Right cardiac atrium (tissue), 5 donors: ENCODE measurements at places on chromosomes 2 and 18. TPM values are rescaled to one million over a fixed set of nuclear protein-coding genes. Genes with fewer than 3 reads are reported as not detected.

The CERKL gene
- not detected for total RNA-seq

The LDLRAD4 gene
- total RNA-seq, result 68.1 TPM

The SP9 gene
- total RNA-seq, result not detected

The ATP8B1 gene
- 11.5 TPM for total RNA-seq

The TLX2 gene
- not detected for total RNA-seq

The PRSS56 gene
- total RNA-seq, result 0.11 TPM

The ANKRD30B gene
- total RNA-seq, result not detected

The DCDC2C gene
- total RNA-seq, result not detected

The NOSTRIN gene
- 33.2 TPM for total RNA-seq

The CNTNAP5 gene
- not detected for total RNA-seq

The SMC6 gene
- 13.6 TPM for total RNA-seq

The PLB1 gene
- 2.1 TPM for total RNA-seq

GRCh38 chr2:159987181-159987580, 75.2 kb downstream of the PLA2R1 start:
- no peak for DNase-seq

DNA sequence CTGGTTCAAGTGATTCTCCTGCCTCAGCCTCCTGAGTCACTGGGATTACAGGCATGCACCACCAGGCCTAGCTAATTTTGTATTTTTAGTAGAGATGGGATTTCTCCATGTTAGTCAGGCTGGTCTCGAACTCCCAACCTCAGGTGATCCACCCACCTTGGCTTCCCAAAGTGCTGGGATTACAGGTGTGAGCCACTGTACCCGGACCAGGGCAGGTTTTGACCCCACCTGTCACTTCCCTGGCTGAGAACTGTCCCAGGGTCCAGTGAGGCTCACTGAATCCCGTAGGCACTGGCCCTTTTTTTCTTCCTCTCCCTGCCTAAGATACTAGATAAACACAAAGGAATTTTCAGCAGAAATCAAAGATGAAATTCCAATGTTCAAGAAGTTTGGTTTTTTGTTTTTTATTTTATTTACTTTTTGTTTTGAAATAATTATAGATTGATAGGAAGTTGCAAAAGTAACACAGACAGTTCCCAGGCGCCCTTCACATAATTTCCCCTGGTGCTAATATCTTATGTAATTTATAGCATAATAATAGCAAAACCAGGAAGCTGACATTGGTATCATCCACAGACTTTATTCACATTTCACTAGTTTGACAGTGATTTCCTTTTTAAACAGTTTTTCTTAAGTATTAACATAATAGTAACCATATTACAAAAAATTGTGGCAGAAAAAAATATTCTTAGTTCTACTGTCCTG, 52.4 kb upstream of the B3GNT7 start:
- DNase-seq, result no peak

GRCh38 chr2:178700922-178701342, 106.3 kb downstream of the TTN start:
- no peak for DNase-seq

GRCh38 chr2:133674066-133674432, 105.8 kb upstream of the NCKAP5 start:
- DNase-seq, result no peak

DNA sequence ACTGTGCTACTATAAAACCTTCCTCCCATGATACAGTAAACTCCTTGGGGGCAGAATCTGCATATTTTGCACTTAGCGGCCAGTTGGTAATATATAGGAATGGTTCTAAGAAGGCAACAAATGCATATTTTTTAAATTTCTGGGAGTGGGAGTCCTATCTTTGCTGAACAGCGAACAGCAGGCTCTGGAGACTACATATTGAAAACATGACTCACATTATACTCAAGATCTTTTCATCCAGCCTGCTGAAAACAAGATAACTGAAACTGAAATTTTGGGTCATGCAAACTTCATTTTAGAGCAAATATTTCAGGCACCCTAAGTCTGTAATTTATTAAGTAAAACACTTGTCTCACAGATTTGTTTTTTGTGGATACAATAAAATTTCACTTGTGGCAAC, 122.2 kb downstream of the SATB2 start:
- DNase-seq, result no peak

GRCh38 chr2:60958800-60959199, 58.7 kb upstream of the PEX13 start:
- DNase-seq, result no peak

GRCh38 chr2:169765523-169765922, 31.9 kb downstream of the KLHL23 start:
- no peak for DNase-seq

GRCh38 chr18:44744161-44745121, 63.8 kb downstream of the SETBP1 start:
- peak; percentile 28 for DNase-seq

GRCh38 chr2:197248623-197249022, 62.0 kb downstream of the ANKRD44 start:
- no peak for DNase-seq

DNA sequence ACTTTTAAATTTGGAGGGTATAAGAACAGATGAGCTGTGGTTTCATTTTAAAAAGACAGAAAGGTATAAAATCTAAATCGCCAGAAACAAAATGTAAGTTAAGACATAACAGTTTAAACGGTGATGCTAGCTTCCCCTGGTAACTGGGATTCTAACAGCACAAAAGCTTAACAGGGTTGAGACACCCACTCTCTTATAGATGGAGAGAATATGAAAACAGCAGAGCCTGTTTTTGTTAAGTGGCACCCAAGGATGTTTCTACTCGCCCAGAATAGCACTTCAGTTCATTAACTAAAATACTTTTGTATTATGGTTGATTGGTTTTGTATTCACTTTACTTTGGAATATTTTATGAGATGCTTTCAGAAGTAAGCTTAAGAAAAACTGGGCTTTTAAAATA, 151.9 kb upstream of the RND3 start:
- DNase-seq, result no peak

DNA sequence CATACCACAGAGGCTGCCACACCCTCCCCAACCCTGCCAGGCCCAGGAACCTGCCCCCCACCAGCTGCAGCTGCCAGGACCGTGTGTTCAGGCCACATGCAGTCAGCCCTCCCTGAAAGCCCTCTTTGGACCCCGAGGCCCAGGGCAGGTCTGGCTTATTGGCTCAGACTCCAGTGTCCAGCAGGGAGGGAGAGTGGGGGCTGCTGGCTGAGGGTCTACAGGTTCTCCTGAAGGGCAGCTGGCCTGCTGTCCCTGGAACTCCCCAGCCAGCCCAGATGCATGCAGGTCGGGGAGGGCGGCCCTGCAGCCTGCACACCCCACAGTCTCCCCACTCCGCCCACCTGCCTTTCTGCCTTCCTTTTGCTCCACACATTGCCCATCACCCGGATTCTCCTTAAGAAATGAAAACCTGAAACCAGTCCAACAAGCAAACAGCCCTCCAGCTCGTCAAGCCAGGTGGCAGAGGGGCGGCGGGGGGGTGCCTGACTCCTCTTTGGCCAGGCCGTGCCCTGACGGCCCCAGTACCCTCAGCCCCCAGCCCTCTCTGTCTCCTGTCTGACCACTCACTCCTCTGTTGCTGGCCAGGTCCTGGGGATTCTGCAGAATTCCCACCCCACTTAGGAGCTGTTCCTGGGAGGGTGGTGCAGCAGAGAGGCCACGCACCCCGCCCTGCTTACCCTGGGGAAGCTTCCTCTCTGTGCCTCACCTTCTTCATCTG, 18.0 kb downstream of the GPR35 start:
- no peak for DNase-seq

DNA sequence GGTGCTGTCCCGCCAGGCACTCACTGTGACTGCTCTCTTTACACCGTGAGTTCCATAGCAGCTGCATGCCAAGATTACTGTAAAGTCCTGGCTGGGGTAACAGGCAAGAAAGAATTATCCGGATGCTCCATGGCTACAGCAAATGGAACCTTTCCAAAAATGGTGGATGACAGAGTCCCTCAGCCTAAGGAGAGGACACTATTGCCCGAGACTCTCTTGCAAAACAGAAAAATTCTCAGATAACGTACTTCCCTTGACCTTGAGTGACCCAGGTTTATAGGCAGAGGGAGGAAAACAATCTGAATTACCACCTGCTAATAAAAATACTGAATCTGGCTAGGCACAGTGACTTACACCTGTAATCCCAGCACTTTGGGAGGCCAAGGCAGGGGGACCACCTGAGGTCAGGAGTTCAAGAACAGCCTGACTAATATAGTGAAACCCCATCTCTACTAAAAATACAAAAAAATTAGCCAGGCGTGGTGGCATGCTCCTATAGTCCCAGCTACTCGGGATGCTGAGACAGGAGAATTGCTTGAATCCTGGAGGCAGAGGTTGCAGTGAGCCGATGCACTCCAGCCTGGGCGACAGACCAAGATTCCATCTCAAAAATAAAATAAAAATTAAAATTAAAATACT, 4.5 kb downstream of the CYS1 start:
- no peak for DNase-seq

- peak; percentile 66 for DNase-seq
Measured at GRCh38 chr2:68251855-68252399, 405 bp downstream of the PPP3R1 start.

DNA sequence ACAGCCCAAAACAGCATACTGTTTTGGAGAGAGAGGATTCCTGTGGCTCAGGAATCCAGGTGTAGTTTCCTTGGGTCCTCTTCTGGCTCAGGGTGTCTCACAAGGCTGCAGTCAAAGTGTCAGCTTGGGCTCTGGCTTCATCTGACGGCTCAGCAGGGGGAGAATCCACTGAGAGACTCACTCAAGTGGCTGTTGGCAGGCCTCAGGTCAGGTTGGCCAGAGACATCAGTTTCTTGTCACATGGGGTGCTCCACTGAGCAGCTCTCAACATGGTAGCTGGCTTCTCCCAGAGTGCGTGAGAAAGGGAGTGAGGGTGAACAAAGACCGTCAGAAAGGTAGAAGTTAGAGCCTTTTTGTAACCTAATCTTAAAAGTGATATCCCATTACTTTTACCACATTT, 168.4 kb downstream of the SOCS6 start:
- DNase-seq, result no peak

DNA sequence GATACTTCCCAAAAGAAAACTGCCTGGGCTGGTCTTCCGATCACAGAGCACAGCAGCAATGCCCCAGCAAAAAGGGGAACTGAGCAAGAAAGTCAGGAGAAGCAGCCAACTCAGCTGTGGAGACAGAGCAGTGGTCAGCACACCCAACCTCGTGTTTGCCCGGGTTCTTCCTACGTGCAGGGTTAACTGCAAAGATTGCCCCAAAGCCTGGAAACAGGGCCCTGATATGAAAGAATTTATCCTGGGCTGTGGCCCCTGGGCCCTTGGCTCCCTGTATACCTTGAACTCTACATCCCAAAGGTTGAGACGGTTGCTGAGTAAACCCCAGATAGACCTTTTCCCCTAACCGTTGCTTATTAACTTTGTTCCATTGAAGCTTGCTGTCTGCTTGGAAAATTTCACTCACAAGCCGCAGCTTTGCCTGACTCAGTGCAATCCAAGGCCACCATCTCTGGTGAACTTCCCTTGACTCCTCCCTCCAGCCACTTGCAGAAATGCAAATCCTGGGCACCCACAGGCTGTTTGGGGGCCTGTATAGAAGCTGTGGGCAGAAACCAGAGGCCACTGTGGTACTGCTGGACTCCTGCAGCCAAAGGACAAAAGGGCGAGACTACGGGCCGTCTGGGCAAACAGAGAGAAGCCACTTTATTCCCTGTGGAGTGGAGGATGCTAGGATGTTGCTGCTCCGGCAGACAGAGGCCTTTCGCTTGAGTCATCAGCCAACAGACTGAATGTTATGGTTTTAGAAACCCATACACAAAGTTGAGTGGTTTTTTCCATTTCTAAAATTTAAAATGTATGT, 18.2 kb downstream of the NRP2 start:
- no peak for DNase-seq

GRCh38 chr18:11817229-11817628, 34.0 kb upstream of the CHMP1B start:
- DNase-seq, result no peak

- DNase-seq, result no peak
Measured at GRCh38 chr2:205288686-205289085, 393.6 kb upstream of the NRP2 start.

GRCh38 chr2:121086450-121086849, 198.6 kb downstream of the TFCP2L1 start:
- no peak for DNase-seq

- DNase-seq, result no peak
Measured at GRCh38 chr2:212863185-212863588, 288.2 kb downstream of the IKZF2 start.

GRCh38 chr2:109560265-109560664, 53.5 kb downstream of the SEPTIN10 start:
- no peak for DNase-seq

DNA sequence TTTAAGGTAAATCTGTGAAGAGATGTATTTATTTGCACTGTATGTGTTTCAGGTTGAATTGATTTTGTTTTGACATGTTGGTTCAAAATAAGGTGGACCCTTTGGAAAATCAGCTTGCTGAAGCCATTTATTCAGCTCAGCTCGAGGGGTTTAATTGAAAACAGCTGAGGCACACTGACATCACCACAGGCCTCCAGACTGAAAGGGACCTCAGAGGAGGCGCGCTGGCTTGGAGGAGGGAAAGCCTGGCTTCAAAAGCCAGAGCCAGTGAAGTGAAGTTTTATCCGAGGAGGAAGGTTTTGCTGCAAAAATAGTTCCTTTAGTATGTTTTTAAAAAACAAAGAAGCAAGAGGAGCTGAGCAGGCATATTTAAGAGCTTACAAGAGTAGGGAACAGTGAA, 26.9 kb upstream of the DNMT3A start:
- no peak for DNase-seq

DNA sequence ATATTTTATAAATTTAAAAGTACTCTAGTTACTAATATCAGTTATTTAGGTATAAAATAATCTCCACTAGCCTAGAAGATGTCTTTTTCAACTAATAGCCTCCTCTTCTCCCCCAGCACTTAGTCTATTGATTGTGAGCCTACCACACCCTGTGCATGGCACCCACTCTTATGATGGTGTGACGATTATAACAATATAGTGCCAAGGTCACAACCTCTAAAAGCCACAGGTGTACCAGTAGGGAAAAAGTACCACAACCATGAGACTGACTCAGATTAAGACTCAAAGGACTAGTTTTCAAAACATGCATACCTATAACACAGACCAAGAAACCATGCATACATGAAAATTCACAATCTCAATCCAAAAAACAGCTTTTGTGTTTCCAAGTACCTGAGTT, 27.6 kb downstream of the THADA start:
- no peak for DNase-seq

DNA sequence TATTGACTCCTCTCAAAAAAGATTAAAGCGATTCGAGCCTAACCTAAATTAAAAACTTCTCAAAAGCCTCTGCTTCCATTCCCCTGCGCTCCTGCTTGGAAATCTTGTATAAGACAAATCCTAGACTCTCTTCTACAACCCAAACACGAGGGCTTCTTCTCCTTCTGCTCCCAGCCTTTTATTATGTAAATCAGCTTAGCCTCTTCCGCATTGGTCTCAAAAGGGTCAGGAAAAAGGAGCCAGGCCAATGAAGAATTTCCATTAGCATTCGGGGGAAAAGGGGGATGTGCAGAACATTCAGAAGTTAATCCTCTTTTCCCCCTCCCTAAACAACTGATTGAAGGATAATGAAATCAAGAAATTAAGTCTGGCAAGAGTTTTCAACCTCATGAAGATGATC, 107.9 kb downstream of the FAM124B start:
- no peak for DNase-seq

- no peak for DNase-seq
Measured at GRCh38 chr2:223925106-223925505, 20.0 kb downstream of the WDFY1 start.
